ENCODE measurements at places on chromosomes 3 and 15.
A peak's percentile ranks its signal among the peaks of the same experiment; 100 is the strongest.

DNA sequence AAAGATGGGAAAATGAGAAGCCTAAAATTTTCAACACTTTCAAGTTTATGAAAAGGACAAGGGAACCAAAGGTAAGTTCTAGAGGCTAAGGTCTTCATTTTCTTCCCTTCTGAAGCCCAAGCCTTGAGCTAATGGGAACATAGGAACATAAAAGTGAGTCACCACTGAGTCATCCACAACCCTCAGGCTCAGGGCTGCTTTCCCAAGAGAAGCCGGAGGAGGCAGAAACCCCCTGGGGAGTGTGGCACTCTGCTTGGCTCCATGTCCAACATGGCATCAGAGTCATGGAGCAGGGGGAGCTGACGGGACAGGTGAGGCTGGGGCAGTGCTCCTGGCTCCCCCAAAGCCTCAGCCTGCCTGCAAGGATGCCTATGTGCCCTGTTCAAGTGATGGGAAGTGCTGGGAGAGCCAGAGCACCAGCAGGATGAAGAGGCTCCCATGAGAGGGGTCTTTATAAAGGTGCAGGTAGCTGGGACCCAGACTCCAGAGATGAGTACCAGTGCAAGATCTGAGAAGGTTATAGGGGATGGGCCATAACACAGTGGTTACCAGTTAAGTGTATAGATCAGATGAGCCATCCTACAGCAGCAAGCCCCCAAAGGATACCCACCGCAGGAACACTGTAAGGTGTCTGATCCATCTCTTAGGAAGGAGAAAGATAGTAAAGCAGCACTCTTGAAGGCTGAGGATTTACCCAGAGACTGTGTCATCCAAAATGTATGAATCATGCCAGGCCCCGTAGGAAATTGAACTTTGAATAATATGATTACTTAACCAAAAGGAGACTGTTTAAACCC is 31.8 kb upstream of the RYR3 start:
- peak; percentile 87 for DNase-seq

DNA sequence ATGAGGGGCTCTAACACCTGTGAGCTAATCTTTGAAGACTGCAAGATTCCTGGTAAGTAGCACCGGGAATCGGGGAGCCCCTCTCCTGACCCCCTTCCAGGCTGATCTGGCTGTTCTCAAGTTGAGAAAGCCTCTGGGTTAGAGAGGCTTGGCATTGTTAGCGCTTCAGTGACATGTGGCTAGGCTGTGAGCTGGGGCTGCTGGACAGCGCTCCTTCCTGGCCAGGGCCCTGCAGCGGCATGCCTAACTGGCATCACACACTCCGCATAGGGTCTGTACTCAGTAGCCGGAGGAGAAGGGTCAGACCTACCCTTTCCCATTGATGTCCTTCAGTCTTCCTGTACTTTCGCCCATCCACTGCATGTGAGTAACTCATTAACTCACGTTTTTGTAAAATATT is 7.4 kb downstream of the IVD start:
- no peak for DNase-seq

DNA sequence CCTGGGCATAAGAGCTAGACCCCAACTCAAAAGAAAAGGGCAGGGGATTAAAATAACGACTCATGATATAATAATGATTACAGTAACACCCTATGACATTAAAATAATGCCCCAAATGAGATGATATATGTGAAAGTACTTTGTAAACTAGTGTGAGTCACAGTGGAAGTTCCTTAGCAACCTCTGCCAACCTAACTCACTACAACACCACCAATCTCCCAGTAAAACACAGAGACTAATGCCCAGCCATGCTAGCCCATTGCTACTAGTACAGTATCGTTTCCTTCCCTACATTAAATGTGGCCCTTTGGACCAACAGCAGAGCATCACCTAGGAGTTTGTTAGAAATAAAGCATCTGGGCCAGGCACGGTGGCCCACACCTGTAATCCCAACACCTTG is 11.2 kb upstream of the ADAMTS7 start:
- DNase-seq = no peak

- DNase-seq = no peak
These were observed 26.3 kb downstream of the NGRN start for GRCh38 chr15:90291679-90292356.

GRCh38 chr3:101890716-101891115 is 41.4 kb downstream of the NFKBIZ start:
- no peak for DNase-seq

GRCh38 chr3:153574445-153574844 is 412.4 kb downstream of the RAP2B start:
- no peak for DNase-seq

DNA sequence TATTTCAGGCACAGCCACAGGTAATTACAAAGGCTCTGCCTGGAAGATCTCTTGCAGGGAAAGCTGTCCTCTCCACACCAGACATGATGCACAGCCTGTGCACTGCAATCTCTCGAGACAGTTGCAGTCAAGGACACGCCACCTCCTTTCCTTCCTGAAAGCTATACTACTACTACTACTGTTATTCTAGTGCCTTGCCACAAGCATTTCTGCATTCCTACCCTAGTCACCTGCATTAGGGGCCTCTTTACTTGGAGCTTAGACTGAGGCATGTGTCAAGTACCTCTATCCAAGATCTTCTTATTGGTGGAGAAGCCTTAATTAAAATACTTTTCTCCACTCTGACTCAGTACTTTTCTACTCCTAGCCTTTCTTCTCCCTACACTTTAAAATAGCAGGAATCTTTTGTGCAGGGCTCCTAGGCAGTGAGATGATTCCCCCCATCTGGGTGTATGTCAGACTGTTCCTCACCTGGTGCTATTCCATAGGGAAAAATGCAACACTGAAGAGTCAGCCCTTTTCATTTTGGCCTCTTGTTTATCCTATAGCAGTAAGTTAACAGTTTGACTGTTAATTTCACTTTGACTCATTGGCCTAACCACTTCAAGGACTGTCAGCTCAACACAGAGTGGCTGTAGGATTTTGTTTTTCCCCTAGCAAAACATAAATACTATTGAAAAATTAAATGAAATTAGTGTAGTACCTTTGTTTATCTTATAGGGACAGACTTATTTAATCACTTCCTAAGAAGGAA is 78.9 kb downstream of the ESYT3 start:
- no peak for DNase-seq

DNA sequence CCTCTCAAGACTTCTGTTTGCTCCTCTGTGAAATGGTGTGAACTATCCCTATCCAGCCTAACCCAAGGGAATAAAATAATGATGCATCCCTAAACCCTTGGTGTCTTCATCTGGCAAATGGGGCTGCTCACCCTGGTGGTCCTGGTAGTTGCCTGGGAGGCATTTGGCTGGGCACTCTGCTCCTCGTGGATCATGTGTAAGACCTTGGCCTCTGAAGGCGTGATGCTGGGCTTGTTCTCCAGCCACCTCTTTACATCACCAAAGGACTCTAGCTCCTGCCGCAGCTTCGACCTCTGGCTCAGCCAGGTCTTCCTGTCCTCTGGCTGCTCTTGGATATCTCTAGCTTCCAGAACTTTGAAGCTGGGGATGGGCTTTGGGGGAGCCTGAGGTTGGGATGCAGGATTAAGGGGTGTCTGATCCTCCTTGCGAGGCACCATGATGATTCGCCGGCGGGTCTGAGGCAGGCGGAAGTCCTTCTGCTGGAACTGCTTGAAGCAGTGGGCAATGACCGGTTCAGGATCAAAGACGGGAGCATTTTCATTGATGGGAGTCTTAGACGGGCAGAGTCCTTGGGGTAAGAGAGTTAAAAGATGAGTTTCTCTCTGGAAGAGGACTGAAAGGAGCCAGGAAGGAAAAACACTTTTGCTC is 7.1 kb downstream of the EFCAB12 start:
- no peak for DNase-seq

DNA sequence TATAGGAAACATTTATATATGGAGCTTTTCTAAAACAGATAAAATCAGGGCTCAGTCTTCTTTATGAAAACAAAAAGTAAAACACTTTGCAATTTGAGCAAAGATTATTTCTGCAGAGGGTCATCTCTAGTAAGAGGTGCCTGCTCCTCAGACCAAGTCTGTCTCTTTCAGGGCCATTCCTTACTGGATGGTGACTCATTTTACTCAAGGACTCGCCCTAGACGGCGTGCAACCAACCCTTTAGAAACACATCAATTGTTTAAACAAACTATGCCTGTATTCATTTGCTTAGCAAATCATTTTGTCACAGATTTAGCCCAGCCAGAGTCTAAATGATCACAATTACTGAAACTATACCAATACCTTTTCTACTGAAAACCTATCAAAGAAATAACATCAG is 242.8 kb upstream of the ICE2 start:
- DNase-seq = no peak

- no peak for DNase-seq
These were observed 619.8 kb upstream of the ZNF717 start for GRCh38 chr3:76405196-76405595.

DNA sequence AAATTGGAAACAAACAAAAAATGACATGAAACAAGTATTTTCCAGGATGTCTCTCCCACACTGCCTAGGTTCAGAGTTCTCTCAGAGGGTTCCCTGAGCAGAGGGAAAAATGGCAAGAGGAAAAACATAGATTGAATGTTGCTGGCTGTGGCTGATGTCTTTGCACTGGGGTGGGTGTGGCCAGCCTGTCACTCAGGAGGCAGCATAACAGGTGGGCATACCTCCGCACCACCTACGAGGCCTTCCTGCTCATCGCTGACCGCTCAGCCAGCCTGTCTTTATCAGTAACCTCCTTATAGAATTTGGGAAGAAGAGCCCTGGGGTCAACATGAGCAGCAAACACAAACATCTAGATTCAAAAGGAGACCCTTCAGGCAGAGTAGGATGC is 216.6 kb upstream of the UMPS start:
- DNase-seq = no peak

- DNase-seq = no peak
These were observed 7.3 kb upstream of the CACNA1D start for GRCh38 chr3:53486961-53487654.

DNA sequence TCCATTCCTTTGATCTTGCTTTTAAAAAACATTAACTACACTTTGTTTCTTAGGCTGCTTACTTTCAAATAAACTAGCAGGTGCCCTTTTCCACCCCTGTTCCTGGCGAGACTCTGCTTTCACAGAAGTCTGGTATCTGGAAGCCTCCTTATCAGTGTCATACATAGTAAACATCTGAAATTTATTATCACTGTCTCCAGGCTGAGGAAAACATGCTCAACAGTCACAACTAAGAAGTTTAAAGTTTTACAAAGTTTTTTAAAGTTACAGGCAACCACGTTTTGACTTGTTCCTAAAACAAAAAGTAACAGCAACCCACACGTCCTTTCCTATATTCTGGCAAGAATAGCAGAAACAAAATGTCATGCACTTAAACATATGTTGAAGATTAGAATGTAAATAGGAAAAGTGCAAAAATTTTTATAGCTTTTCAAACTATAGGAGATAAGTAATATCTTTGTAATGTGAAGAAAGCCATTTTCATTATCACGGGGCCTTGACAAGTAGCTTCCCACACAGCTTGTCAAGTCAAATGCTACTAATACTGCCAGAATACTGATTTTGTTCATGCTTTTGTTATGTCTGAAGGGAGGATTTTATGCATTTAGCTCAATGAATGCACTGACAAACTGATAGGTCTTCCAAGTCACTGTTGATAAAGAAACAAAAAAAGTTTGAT is 275.2 kb upstream of the KCNMB2 start:
- no peak for DNase-seq

DNA sequence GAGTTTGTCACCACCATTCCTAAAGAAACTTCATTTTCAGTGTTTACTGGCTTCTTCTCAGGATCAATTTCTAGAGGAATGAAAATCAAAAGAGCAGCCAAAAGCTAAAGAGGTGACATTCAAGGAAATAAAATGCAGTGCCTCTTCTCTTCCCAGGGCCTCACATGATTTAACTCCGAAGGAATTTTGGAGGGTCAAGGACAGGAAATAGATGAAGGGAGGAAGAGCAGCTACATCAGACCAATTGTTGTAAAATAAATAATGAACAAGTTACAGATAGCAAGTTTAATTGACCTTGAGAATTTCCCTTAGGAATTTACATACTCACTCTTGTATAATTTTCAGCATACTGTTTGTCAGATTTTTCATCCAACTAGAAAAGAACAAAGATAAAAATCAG is 78.1 kb downstream of the LRRFIP2 start:
- no peak for DNase-seq

- DNase-seq = no peak
These were observed 156.4 kb downstream of the TP63 start for GRCh38 chr3:189787632-189788031.

GRCh38 chr15:90481023-90481422 is 48.7 kb upstream of the CRTC3 start:
- no peak for DNase-seq

- no peak for DNase-seq
These were observed 22.4 kb downstream of the CD86 start for GRCh38 chr3:122077293-122078234.

GRCh38 chr3:123344175-123344906 is 104.5 kb downstream of the ADCY5 start:
- no peak for DNase-seq

DNA sequence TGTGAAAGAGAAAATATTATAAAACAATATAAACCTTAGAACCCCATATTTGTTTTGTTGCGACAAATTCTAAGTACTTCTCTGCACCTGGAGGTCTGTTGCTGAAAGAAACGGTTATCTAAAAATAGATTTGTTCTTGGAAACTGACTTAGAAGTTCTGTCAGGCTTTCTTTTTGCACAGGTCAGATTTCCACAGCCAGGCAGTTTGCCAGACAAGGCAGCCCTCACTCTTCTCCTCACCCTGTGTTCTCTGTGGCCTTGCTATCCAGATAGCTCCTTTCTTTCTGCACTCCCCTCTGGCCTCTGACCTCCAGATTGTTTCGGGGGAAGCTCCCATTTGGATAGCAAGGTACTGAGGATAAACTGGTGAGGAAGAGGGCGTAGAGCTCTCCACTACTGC is 413.3 kb upstream of the ONECUT1 start:
- no peak for DNase-seq

DNA sequence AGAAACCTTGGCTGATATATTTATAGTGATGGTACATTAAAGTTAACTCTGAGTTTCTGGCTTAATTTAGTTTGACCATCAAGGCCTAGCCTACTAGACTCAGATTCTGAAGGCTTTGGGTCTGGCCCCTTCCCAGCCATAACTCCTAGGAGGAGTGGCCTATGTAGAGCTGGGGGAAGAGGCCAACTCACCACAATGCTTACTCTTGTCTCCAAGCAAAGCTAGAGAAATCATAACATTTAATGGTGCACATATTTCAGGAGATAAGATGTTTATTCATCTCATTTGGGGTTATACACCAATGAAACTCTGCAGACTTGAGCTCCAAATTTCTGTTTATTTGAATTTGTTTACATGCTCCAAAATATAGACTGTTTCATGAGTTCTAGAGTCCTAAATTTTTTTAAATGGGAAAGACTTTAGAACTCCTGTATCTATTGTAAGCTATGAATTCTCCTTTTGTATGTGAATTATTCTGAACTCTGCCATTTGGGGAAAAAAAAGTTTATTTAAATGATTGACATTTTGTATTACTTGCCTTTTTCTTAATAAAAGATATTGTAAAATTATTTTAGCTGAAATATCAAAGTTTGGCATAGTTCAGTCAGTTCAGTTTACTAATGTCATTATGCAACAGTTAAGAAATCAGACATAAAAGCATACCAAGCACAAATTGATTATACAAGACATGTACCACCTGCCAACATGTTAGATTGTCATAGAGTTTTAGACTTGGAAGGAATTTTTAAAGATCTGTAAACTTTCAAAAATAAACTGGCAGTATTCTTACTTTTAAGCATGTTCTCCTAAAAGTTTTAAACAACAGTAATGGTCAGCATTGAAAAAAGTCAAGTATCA is 143.4 kb upstream of the NR2E3 start:
- DNase-seq = no peak

All from RWPE2 (cell line).